ENCODE measurements at places on chromosomes 5 and 9. TPM values are rescaled to one million over a fixed set of nuclear protein-coding genes. Genes with fewer than 3 reads are reported as not detected.
A peak's percentile ranks its signal among the peaks of the same experiment; 100 is the strongest.

DNA sequence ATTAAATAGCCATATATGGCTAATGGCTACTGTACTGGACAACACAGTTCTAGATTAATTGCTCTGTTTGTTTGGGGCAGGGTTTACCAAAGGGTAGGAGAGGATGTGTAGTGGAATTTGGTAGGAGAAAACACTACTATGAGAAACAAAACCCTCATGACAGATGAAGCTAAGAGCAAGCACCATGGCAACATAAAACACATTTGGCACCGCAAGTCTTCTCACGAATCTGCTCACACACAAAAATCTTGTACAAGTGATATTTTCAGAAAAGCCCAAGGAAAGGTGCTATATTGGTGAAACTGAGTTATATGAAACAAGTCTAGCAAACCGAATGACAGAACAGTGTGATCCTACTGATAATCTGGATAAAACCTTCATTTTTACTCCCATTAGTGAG lies 38.5 kb downstream of the CSF2 start:
- H3K4me1 ChIP-seq: no peaks in the 10 kb centered on the region
- no peak overlapping the region for H3K4me3 ChIP-seq
- no peak for DNase-seq
- no peak overlapping the region for H3K27ac ChIP-seq
- H3K27me3 ChIP-seq: no peaks in the 10 kb centered on the region

DNA sequence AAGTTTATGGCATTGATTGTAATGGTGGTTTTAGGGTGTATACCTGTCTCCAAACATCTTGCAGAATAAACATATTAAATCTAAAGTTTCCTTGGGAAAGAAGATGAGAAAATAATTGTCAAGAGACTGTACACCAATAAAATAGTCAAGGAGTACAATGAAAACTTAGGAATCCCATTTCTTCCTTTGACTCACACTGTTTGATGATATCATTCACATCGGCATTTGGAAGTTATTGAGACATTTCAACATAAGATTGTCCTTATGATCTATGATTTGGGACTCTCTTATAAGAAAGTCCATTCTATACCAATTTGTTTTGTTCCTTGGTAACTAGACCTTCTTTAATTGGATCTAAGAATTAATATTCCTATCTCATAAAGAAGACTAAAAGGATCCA lies 482.7 kb downstream of the RAB3C start:
- no peak for DNase-seq
- H3K4me3 ChIP-seq: no peak overlapping the region
- peaks cover 46% of the 10 kb centered on the region for H3K4me1 ChIP-seq

DNA sequence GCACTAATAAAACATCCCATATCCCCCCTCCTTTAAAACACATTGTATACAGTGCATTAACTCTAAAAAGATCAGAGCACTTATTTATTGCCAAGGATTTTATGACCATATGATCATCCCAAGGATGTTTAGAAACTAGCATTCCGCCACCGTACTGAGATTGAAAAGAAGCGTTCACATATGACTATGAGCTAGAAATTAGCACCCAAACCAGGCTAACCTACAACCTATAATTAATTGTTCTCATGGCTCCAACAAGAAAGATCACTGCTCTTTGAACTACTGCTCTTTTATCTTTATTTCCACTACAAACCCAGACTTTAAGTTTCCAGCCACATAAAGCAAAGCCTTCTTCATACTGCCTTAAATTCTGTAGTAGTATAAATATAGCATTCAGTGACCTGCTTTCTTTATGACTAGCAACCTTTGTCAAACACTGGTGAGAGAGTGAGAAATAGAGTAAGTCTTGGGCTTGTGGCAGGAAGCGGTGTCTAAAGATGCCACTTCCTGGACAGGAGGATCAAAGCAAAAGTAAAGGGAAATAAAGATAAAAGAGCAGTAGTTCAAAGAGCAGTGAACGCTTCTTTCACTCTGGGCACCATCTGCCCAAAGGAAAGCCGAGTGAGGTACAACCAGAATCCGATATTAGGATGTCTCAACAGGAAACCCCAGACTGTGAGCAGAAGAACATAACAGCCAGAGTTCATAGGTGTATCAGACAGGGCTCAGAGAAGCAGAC lies 151.1 kb upstream of the ERCC6L2 start:
- no peak for DNase-seq
- no peaks in the 10 kb centered on the region for H3K27me3 ChIP-seq
- no peak overlapping the region for H3K4me3 ChIP-seq
- no peak overlapping the region for H3K27ac ChIP-seq
- no peaks in the 10 kb centered on the region for H3K4me1 ChIP-seq

Gene GPR150
- total RNA-seq: not detected

GRCh38 chr9:72315089-72315509 lies 49.9 kb downstream of the ZFAND5 start:
- peak overlapping the region; percentile 84 for H3K27ac ChIP-seq
- peak overlapping the region; percentile 6 for H3K4me3 ChIP-seq
- no peaks in the 10 kb centered on the region for H3K36me3 ChIP-seq
- no peak for DNase-seq
- peaks cover 39% of the 10 kb centered on the region for H3K4me1 ChIP-seq
- no peaks in the 10 kb centered on the region for H3K27me3 ChIP-seq

DNA sequence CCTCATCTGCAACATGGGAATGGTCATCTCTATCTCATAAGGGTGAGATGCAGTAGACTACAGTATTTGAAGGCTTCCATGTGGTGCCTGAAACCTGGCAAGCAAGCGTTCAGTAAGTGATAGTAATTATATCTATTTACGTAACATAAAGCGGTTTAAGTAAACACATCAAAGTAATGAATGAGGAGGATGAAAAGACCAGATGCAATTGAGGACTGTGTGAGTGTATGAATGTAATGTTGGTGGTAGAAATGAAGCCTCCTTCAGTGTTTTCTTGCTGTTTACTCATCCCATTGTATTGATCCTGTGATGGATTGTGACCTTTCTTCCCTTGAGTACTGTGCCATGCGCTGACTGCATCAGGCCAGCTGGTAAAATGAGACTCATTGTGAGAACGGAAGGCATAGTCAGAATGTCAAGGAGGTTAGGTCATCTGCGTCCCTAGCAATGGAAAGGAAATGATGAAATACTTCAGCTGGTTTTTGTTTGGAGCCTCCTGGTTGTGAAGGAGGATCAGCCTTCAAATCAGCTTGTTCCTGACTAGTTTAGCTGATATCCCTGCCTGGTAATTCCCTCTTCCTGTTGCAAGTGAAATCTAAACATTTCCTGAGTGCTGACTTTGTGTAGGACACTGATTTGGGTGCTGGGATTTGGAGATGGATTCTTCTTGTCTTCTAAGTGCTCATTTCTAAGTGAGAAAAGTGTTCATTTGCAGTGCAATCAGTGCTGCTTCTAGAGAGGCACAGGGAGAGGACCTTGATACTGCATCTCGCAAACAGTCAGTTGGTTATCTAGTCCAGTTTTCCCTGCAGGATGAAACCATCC lies 35.6 kb downstream of the TNFSF8 start:
- no peak for DNase-seq
- no peak overlapping the region for H3K4me3 ChIP-seq
- peaks cover 10% of the 10 kb centered on the region for H3K4me1 ChIP-seq
- H3K27me3 ChIP-seq: no peaks in the 10 kb centered on the region
- no peaks in the 10 kb centered on the region for H3K36me3 ChIP-seq

DNA sequence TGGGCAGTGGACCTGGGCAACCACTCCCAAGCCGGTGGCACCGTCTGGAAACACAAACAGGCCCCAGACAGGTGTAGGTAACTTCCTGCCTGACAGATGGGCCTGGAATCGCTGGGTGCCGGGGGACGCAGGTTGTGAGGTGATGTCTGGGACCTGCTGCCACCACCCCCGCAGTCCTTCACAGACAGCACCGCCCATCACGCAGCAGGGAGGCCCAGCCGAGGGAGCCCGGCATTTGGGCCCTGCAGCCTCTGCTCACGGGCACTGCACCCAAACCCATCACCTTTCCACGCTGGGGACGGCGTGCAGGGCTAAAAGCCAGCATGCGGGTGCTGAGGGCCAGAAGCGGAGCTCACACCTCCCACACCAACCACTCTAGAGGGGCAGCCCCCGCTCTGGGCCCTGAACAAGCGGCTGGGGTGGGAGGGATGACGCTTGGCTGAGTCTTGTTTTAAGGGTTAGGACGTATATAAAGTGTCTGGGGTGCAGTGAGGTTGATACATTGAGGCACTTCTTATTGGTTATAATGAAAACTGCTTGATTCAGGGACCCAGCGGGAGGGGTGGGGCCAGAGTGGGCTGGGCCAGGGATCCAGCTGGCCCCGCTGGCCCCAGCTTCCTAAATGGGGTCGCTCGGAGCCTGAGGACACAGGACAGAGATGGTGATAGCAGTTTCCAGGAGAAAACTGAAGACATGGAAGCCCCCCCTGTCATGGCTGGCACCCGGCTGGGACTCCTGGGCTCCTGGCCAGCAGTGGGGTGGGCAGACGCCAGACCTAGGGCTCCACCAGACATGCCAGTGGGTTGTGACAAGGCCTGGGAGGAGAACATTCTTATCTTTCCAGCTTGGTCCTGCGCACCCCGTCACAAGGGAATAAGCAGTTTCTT lies 11.3 kb downstream of the MYMK start:
- no peaks in the 10 kb centered on the region for H3K27me3 ChIP-seq
- H3K27ac ChIP-seq: no peak overlapping the region
- H3K36me3 ChIP-seq: no peaks in the 10 kb centered on the region
- H3K4me3 ChIP-seq: no peak overlapping the region

- DNase-seq: no peak
- H3K36me3 ChIP-seq: no peaks in the 10 kb centered on the region
- H3K27me3 ChIP-seq: no peaks in the 10 kb centered on the region
These were observed 44.1 kb downstream of the SNX18 start for GRCh38 chr5:54561651-54562050.

GRCh38 chr5:142900927-142901326 lies 130.8 kb downstream of the ARHGAP26 start:
- H3K4me3 ChIP-seq: no peak overlapping the region
- H3K4me1 ChIP-seq: no peaks in the 10 kb centered on the region
- no peaks in the 10 kb centered on the region for H3K27me3 ChIP-seq
- H3K36me3 ChIP-seq: no peaks in the 10 kb centered on the region

GRCh38 chr5:133523013-133523658 lies 89.2 kb downstream of the FSTL4 start:
- H3K27me3 ChIP-seq: no peaks in the 10 kb centered on the region
- H3K4me3 ChIP-seq: no peak overlapping the region
- H3K27ac ChIP-seq: no peak overlapping the region
- DNase-seq: no peak

DNA sequence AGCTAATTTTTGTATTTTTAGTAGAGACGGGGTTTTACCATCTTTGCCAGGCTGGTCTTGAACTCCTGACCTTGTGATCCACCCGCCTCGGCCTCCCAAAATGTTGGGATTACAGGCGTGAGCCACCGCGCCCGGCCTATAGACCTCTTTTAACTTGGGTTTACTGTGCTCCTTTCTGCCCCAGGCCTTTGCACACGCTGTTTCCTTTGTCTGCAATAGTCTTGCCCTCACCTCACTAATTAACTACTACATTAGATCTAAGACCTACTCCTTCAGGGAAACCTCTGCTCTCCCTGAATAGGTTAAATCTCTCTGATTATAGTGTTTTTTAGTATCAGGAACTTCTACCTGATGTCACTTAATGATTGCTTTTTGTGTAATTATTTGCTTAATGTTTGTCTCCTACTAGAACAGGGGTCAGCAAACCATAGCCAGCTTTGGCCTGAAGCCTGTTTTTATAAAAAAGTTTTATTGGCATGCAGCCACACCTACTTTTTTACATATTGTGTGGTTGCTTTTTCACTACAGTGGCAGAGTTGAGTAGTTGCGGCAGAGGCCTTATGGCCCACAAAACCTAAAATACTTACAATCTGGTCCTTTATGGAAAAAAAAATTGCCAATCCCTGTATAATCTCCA lies 31.2 kb upstream of the TLE1 start:
- DNase-seq: no peak
- no peak overlapping the region for H3K27ac ChIP-seq
- no peaks in the 10 kb centered on the region for H3K4me1 ChIP-seq
- no peak overlapping the region for H3K4me3 ChIP-seq

Gene DRD1
- total RNA-seq: 0.19 TPM

- no peak for DNase-seq
- no peak overlapping the region for H3K27ac ChIP-seq
- no peaks in the 10 kb centered on the region for H3K4me1 ChIP-seq
- no peak overlapping the region for H3K4me3 ChIP-seq
- H3K36me3 ChIP-seq: peaks cover 85% of the 10 kb centered on the region
- H3K27me3 ChIP-seq: no peaks in the 10 kb centered on the region
These were observed 14.4 kb upstream of the TPM2 start for GRCh38 chr9:35703906-35704672.

- H3K4me3 ChIP-seq: no peak overlapping the region
- no peak overlapping the region for H3K27ac ChIP-seq
- no peaks in the 10 kb centered on the region for H3K4me1 ChIP-seq
- no peaks in the 10 kb centered on the region for H3K27me3 ChIP-seq
These were observed 22.0 kb upstream of the FREM1 start for GRCh38 chr9:14932231-14932630.

Gene PCDHAC1
- not detected for total RNA-seq

Gene SLC36A2
- total RNA-seq: not detected

- H3K4me1 ChIP-seq: no peaks in the 10 kb centered on the region
- H3K36me3 ChIP-seq: no peaks in the 10 kb centered on the region
- no peak overlapping the region for H3K4me3 ChIP-seq
- H3K27ac ChIP-seq: no peak overlapping the region
- H3K27me3 ChIP-seq: no peaks in the 10 kb centered on the region
- DNase-seq: no peak
These were observed 109.2 kb downstream of the OSTF1 start for GRCh38 chr9:75197561-75197960.

GRCh38 chr9:95545831-95546567 lies 29.2 kb upstream of the PTCH1 start:
- H3K36me3 ChIP-seq: no peaks in the 10 kb centered on the region
- H3K27me3 ChIP-seq: no peaks in the 10 kb centered on the region
- H3K27ac ChIP-seq: no peak overlapping the region
- DNase-seq: no peak
- H3K4me3 ChIP-seq: no peak overlapping the region
- H3K4me1 ChIP-seq: no peaks in the 10 kb centered on the region

DNA sequence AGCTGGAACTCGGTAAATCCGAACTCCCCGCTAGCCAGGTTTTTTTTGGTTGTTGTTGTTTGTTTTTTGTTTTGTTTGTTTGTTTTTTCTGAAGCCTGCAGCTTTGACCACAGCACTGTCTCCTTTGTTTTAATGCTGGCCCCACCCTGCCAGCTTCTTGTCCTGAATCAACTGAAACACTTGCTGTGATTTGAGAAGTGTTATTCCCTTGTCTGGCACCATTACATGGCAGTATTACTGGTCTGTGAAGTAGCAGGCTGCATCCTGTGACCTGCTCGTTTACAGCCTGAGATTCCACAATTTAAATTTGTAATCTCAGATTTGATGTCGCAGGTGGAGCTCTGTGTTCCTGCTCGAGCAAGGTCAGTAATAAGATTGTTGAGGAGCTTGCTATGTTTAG lies 1.4 kb upstream of the SLC36A2 start:
- H3K36me3 ChIP-seq: no peaks in the 10 kb centered on the region
- H3K4me3 ChIP-seq: no peak overlapping the region
- DNase-seq: no peak
- H3K27ac ChIP-seq: no peak overlapping the region
- H3K27me3 ChIP-seq: no peaks in the 10 kb centered on the region

All from esophagus squamous epithelium (tissue), 5 donors.